ENCODE measurements at places on chromosomes 6 and 20. TPM values are rescaled to one million over a fixed set of nuclear protein-coding genes. Genes with fewer than 3 reads are reported as not detected.
A peak's percentile ranks its signal among the peaks of the same experiment; 100 is the strongest.

GRCh38 chr6:113796038-113796437, 61.1 kb upstream of the MARCKS start:
- DNase-seq = no peak

GRCh38 chr20:34403908-34404307, 40.8 kb downstream of the ITCH start:
- no peak for DNase-seq

DNA sequence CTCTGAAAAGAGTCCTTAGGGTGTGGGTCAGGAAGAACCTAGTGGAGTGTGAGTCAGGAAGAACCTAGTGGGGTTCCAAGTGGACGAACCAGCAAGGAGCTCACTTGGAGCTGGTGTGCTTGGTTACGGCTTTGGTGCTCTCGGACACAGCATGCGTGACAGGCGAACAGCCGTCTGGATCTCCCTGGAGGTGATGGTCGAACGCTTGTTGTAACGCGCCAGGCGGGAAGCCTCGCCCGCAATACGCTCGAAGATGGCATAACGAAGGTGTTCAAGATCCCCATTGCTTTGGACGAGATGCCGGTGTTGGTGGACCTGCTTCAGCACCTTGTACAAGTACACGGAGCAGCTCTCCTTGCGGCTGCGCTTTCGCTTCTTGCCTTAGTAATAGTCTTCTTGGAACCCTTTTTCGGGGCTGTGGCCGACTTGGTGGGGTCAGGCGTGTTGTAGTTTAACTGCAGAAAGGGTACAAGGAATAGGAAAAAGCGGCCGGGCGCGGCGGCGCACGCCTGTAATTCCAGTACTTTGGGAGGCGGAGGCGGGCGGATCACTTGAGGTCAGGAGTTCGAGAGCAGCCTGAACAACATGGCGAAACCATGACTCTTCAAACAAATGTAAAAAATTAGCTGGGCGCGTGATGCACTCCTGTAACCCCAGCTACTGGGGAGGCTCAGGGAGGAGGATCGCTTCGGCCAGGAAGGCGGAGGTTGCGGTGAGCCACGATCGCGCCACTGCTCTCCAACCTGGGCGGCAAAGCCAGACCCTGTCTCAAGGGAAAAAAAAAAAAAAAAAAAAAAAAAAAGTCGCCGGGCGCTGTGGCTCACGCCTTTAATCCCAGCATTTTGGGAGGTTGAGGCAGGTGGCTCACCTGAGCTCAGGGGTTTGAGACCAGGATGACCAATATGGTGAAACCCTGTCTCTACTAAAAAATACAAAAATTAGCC, 48.0 kb downstream of the OR2B2 start:
- DNase-seq = no peak

GRCh38 chr6:31528307-31528777, 420 bp upstream of the MCCD1 start:
- no peak for DNase-seq

DNA sequence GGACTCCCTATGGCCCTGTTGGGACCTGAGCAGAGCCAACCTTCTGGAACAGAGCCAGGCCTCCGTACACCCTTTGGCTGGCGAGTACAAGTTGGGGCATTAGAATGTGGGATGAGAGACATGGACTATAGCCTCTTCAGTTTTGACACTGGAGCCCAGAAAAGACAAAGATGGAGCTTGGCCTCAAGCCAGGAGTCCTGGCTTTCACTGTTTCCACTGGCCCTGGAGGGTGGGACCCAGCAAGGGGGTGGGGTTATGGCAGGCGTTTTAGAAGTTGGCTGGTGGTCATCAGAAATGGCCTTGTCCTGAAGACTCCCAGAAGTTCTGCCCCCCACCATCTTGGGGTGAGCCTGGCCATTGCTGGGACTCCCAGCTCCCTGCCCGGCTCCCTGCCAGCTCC, 21.8 kb downstream of the ITPR3 start:
- DNase-seq = no peak

- DNase-seq = no peak
Observed at GRCh38 chr6:12224251-12224650, 65.9 kb upstream of the EDN1 start.

DNA sequence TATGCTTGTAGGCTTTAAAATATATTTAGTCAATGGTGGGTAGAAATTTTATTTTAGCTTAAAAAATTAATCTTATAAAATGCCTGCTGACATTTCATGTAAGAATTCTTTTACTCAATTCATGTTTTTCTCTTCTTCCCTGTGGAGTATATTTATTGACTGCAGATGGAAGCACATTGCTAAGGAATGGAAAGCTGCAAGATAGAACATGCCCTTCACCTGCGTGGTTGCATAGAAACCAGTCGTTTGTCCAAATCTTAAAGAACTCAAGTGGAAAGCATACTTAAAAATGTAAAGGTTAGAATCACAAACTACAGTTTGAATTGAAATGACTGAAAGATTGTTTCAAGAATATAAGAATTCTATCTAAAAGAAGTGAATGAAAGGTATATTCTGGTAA, 30.7 kb downstream of the C6orf163 start:
- no peak for DNase-seq

DNA sequence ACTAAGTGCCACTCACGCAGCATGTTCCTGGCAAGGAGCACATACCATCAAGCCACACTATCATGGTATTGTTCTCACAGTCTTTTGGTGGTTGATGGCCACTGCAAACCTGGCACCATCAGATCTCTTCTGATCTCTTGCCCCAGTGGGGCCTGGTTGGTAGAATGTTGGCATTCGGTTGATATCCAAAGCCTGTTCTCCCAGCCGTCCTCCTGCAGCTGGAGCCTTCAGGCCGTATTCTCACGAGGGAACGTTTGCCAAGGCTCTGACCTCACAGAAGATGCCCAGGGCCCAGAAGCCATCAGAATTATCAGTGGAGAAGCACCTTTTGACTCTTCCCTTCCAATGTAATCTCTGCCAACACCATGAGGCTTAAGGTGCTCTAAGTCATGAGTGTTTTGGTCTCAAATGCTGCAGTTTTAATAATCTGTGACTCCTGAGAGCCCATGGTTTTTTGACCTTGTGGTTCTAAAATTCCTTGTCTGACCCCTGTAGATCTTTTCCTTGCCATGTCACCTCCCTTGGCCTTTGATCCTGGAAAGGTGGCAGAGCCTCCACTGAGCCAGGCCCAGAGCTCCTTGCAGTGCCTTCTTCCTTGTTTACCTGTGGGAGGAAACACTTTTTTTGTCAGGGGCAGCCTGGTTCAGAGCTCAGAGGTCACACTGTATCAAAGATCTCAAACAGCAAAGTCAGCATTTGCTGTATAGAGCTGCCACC, 27.8 kb downstream of the POFUT1 start:
- DNase-seq = peak; percentile 18

The ADGRB3 gene
- total RNA-seq = 1.5 TPM

All from chondrocyte (in vitro differentiated cells).